Daoy (cell line): ENCODE measurements at places on chromosomes 1 and 21.

- DNase-seq: no peak
These were observed 28.0 kb upstream of the NRDC start for GRCh38 chr1:51906306-51907078.

- no peak for DNase-seq
These were observed 36.5 kb upstream of the RIPK4 start for GRCh38 chr21:41803316-41803715.

DNA sequence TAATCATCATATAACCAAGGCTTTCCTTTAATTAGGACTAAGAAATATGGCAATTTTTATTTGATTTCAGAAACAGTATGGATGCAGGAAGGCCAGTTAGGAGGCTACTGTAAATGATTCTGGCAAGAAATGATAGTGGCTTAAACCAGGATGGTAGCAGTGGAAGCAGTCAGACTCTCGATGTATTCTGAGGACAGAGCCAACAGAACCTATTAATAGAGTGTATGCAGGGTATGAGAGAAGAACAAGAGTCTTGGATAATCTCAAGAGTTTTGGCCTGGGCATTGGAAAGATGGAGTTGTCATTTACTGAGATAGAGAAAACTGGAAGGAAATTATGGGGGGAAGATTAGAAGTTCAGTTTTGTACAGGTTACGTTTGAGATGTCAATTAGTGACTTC, 73.3 kb upstream of the GNG4 start:
- no peak for DNase-seq

DNA sequence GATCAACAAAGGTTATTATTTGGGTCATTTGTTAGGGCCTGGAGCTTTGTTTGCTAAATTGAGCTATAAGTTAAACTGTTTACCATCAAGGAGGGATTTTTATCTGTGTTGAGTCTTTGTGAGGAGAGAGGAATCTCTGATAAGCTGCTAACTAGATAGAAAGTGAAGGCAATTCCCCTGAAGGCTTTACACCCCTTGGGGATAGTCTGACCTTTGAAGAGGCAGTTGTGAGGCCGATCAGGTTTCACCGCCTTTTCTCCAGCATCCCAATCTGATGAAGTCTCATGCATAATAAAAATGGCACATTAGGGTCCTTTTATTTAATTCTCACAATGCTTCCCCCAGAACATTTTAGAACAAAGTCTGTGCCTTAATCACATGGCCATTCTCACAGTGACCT, 21.8 kb downstream of the C1orf21 start:
- DNase-seq: no peak

DNA sequence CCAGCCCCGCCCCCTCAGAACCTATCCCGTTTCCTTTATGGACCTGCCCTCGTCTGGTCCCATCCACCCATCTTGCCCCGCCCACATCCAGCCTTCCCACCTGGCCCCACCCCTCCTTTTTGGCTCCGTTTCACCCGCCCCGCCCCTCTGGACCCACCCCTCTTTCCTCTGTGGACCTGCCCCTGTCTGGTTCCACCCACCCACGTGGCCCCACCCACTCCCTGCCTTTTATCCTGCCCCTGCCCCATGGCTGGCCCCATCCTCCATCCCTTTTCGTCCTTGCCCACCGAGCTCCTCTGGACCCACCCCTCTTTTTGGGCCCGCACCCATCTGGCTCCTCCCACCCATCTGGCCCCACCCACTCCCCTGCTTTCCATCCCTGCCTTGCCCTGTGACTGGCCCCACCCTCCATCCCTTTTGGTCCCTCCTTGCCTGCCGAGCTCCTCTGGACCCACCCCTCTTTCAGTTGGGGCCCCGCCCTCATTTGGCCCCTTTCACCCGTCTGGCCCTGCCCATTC, 177.3 kb downstream of the CAMTA1 start:
- DNase-seq: peak; percentile 50

DNA sequence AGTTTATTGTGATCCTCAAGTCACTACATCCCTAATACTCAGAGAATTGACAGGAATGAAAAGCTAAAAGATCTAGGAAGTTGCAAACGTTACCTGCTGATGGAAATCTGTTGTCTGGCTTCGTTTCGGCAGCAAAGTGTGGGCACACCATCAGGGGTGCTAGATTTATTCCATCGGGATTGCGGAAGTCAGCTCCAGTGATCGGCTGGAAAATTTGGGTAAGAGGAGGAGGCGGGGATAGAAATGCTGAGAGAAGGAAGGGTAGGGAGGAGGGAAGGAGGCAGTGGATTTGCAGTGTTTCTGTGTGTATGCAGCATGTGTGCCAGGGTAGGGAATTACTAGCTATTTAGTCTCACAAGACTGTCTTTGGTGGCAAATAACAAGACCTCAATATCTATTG, at the start of gene CTSK:
CTSK (minus strand) TSS at position 140 of the 400 bp plus-strand sequence. CDS start 1,455 bp downstream, outside the sequence.
- DNase-seq: no peak

DNA sequence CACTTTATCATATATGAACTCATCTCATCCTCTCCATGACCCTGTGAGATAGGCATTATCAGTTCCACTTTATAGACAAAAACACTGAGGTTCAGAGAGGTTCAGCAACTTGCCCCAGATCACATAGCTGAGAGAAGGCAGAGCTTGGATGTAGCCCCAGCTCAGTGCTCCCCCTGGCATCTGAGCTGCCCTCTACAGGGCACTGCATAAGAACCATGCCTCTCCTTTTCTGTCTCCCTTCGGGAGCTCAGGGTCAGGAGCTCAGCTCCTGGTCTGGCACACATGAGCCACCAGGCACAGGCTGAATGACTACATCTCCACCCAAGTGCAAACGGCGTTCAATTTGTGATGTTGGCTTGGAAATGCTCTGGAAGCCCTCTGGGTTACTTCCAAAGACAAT, 16.9 kb downstream of the RAB7B start:
- DNase-seq: no peak

GRCh38 chr1:7691576-7691975, 79.5 kb upstream of the VAMP3 start:
- no peak for DNase-seq

DNA sequence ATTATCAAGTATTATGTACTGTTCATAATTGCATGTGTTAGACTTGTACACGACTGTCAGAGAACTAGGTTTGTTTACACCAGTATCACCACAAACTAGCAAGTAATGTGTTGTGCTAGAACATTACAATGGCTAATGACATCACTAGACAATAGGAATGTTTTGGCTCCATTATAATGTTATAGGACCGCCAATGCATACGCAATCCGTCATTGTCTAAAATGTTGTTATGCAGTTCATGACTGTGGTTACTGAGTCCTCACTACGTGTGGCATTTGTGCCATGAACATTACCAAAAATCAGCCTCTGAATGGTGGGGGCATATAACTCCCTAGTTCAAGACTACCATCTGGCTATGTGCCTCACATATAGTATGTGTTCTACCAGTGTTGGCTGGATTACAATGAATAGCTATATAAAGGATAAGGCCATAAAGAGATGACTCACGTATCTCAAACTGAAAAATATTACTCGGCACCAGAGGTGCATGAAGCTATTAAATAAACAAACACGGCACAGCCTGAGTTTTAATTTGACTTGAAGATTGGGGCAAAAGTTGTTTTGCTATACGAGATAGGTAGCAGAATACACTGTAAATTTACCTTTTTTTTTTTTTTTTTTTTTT, 89.1 kb upstream of the COL24A1 start:
- no peak for DNase-seq

DNA sequence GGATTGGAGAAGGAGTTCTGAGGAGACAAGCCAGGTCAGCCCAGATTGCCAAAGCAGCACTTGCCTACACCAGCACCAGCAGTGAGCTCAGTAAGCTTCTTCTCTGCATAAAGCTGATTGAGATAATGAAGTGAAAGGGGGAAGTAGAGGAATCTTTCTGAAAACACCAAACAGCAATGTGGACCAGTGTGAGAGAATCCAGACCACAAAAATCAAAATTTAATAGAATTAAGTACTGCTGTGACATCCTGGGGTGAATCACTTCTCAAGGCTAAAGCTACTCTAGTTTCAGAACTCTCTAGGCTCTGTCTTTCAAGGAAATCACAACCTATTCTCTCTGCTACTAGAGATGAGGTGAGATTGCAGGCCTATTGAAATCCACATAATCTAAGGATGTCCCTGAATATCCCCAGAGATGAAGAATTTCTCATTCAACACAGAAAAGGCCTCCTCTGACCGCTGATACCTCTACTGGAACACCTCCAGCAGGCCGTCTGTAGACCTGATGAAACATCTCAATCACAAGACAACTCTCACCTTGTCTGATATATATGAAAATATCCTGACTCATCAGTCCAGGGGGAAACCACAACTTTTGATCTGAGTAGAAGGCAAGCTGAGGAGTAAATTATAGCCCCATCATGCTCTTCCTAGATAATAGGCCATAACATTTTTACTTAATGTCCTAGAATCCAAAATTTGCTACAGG, at the start of gene FCRL4:
FCRL4 (minus strand) TSS at position 127 of the 709 bp plus-strand sequence. CDS start 141 bp downstream, outside the sequence.
- DNase-seq: no peak

DNA sequence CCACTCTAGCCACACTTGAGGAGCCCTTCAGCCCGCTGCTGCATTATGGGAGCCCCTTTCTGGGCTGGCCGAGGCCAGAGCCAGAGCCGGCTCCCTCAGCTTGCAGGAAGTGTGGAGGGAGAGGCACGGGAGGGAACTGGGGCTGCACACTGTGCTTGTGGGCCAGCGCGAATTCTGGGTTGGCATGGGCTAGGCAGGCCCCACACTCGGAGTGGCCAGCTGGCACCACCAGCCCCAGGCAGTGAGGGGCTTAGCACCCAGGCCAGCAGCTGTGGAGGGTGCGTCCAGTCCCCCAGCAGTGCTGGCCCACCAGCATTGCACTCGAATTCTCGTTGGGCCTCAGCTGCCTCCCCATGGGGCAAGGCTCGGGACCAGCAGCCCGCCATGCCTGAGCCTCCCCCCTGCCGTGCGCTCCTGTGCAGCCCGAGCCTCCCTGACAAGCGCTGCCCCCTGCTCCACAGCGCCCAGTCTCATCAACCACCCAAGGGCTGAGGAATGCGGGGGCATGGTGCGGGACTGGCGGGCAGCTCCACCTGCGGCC, 785.9 kb upstream of the TPTE start:
- DNase-seq: no peak

DNA sequence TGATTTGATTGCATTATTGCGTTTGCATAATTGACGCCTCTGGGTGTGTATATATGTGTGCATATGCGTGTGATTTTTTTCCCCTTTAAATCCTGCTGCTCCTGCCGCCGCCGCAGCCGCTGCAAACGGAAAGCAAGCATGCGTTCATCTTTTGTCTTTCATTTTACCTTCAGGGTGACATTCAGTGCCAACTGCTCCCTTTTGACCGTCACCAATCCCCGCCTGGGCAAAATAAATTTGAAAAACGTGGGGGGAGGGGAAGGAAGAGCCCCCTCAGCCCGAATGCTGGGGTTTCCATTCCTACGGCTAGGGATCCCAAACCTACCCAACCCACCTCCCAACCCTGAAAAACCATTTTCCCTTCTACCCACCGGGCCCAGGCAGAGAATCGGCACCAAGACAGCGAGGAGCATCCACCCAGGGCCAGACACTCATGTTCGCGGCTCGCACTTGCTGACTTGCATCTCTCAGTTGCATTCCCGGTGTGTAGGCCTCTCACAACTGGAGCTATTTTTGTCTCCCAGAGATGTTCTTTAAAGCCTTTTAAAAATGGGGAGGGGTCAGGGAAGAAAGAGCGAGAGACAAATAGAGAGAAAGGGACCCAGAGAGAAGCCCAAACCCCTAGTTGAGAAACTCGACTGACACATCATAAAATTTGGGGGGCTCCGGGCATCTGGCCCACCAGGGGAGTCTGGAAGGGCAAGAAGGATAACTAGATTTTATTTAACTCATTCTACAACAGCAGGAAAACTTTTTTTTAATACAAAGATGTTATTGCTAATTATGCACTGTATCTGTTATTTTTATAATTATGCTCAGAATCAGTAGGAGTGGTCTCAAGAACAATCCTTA, 367.1 kb upstream of the ESRRG start:
- peak; percentile 8 for DNase-seq

- no peak for DNase-seq
These were observed 295.9 kb downstream of the RGS7 start for GRCh38 chr1:241061062-241061461.

DNA sequence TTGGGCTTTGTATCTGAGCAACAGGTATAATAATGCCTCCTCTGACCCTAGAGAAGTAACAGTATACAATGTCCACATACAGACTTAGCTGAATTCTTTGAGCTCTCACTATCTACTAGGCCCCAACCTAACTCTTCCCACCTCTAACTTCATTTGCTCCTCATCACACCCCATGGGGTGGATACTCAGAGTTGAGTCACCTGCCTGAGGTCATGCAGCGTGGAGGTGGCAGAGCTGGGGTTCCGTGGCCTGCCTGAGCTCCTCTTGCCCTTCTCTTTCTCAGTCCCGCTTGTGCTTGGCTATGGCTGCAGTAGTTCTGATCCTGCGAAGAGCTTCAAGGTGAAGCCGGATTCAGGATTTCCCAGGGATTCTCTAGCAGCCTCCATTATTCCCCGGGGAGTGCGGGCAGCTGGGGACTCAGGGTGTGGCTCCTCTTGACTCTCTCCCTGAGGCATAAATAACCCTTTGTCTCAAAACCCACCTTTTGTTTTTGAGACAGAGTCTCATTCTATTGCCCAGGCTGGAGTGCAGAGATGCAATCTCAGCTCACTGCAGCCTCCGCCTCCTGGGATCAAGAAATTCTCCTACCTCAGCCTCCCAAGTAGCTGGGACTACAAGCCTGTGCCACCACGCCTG, 29.9 kb upstream of the ACTL8 start:
- DNase-seq: peak; percentile 75

GRCh38 chr1:221994274-221994698, 252.4 kb upstream of the DUSP10 start:
- peak; percentile 39 for DNase-seq

GRCh38 chr1:5623399-5623798, 368.8 kb downstream of the NPHP4 start:
- DNase-seq: no peak

- no peak for DNase-seq
These were observed 48.4 kb downstream of the SLAMF6 start for GRCh38 chr1:160474392-160475242.

GRCh38 chr1:39727221-39727931, 11.3 kb upstream of the PPIE start:
- DNase-seq: no peak

DNA sequence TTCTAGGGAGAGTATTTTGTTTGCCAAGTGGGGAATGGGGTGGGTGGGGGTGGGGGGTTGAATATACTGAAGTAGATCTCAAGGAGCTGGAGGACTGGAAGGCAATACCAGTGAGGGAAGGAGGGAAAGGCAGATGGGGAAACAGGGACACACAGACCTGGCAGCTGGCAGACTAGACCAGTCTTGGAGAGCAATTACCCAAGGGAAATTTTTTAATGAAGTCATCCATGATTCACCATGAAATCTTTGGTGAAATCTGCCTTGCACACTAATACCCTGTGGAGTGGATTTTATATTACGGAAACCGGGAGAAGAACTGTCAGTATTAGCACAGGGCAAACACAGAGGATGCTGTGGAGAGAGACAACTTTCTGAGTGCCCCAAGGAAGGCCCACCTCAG, 29.7 kb upstream of the MARK1 start:
- DNase-seq: peak; percentile 73

- DNase-seq: no peak
These were observed 40.2 kb upstream of the CAMTA1 start for GRCh38 chr1:6745073-6745472.
